ENCODE measurements at places on chromosomes 2 and 18.

DNA sequence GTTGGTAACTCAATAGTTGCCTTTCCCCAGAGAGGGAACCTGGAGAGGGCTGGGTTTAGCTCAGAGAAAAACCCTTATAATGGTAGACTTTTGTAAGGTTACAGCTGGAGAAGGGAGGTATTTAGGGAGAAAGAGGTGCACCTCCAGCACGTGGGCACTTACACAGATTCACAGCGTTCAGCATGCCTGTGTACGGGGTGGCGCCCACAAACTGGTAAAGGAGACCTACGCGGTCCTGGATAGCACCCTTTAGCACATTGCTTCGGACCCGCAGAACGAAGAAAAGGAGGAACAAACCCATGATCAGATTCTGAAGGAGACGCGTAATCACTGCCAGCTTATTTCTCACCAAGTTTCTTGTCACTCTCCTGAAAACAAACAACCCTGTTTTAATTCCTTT lies 14.9 kb downstream of the ABCG5 start:
- DNase-seq = no peak

- no peak for DNase-seq
Measured at GRCh38 chr2:172357442-172357841, 69.9 kb upstream of the ITGA6 start.

GRCh38 chr18:77470569-77471413 lies 221.1 kb downstream of the GALR1 start:
- DNase-seq = no peak

- DNase-seq = no peak
Measured at GRCh38 chr2:100743741-100744140, 76.2 kb upstream of the NPAS2 start.

DNA sequence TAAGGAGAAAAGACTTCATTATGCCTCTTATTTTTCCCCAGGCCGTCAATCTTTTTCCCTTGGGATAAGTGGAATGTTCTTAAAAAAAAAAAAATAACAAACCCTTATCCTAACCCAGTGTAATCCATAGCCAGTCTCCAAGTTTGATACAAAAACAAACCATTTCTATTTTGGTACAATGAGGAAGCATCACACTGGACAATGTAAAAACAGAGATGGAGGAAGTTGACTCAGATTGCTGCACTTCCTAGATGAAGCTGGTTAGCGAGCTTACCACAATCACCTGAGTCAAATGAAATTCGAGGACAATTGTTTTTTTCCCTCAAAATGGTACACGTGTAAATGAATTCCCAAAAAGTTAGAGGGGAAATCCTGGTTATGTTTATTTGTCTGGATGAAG lies 259.7 kb downstream of the TCF4 start:
- no peak for DNase-seq

GRCh38 chr2:191486584-191487320 lies 191.2 kb upstream of the NABP1 start:
- DNase-seq = peak; percentile 97

GRCh38 chr18:10397004-10397403 lies 57.4 kb upstream of the APCDD1 start:
- no peak for DNase-seq

GRCh38 chr2:197801033-197801432 lies 3.4 kb upstream of the PLCL1 start:
- no peak for DNase-seq

DNA sequence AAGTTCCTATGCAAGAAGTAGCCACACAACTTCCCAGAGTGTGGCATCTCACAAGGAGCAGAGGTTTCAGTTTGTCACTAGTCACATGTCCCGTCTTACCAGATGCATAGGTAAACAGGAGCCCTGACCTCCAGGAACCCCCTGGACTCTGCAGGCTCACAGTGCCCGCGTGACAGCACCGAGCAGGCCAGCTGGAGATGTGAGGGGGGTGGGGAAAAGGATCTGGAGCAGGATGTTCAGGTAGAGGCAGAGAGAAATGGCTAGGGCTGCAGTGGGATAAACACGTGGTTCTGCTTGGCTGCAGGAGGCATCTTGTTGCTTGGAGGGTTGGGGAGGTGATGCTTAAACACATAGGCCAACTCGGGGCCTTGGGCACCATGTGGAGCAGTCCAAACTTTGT lies 54.2 kb downstream of the IMPA2 start:
- no peak for DNase-seq

DNA sequence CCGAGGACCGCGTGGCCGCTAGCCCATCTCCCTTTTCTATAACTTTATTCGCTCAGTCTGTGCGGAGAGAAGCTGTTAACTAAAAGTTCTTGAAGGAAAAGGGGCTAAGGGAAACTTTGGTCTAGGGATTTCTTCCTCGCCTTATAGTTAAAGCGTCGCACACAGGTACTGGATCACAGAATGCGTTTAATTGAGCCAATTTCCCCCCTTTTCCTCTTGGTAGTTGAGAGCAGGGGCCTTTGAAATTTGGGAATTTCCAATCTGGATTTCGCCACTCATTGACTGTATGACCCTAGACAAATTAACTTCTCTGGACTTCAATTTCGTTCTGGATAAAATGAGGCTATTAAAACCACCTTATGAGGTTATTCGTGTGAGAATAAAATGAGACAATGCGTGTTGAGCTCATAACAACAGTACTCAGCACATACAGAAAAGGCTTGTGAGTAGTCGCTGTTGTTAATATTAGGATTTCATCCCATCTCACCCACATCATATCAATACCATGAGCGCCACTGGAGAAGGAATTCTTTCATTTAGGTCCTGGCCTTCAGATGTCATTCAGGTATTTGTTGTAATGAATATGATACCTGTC lies 763 bp upstream of the OLA1 start:
- DNase-seq = no peak

- no peak for DNase-seq
Measured at GRCh38 chr2:84846741-84847142, 34.1 kb downstream of the TRABD2A start.

GRCh38 chr18:10726198-10727068 lies 200.6 kb downstream of the NAPG start:
- no peak for DNase-seq

GRCh38 chr2:238282861-238283738 lies 5.3 kb downstream of the PER2 start:
- DNase-seq = no peak

GRCh38 chr2:239661334-239662312 lies 260.8 kb upstream of the HDAC4 start:
- DNase-seq = no peak

DNA sequence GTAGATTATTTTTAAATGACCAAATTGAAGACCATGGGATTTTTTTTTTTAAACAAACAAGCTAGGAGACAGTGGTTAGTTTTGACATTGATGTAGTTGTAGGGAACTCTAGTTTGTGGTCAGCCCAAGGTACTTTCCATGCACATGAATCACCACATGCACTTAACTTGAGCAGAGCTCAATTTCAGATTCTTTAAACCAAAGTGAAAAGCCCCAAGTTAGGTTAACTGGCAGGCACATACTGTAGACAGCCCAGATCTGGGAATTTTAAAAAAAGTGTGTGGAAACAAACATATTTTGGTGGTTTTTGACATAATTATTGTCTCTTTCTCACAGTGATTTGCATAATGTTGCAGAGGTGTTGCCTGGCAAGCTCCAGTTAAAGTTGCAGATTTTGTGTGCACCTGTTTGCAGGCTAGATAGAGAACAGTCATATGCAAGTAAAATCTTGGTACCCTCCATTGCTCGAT lies 88.4 kb downstream of the BCL2L11 start:
- DNase-seq = no peak

GRCh38 chr2:236236559-236237452 lies 27.4 kb downstream of the ASB18 start:
- DNase-seq = no peak

- no peak for DNase-seq
Measured at GRCh38 chr2:112725545-112726457, 5.0 kb downstream of the NT5DC4 start.
